ENCODE measurements at places on chromosomes 4 and X.

DNA sequence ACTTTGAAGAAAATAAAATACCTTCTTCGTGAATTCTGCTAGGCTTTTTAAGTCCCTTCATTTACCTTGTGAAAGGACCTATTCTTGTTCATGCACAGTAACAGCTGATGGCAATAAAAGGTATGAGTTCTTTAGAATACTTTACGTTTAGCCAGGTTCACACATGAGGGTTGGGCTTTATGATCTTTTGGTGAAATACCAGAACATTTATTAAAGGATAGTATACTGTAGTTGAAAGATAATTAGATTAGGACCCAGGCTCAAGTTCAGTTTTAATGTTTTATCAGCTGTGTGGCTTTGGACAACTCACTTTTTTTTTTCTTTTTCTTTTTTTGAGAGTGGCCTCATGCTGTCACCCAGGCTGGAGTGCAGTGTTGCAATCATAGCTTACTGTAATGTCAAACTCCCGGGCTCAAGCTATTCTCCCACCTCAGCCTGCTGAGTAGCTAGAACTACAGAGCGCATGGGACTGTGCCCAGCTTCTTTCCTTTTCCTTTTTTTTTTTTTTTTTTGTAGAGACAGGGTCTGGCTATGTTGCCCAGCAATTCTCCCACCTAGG lies 28.2 kb upstream of the NEIL3 start:
- DNase-seq: no peak

- DNase-seq: no peak
Observed at GRCh38 chr4:38069271-38069760, 109.1 kb downstream of the PTTG2 start.

DNA sequence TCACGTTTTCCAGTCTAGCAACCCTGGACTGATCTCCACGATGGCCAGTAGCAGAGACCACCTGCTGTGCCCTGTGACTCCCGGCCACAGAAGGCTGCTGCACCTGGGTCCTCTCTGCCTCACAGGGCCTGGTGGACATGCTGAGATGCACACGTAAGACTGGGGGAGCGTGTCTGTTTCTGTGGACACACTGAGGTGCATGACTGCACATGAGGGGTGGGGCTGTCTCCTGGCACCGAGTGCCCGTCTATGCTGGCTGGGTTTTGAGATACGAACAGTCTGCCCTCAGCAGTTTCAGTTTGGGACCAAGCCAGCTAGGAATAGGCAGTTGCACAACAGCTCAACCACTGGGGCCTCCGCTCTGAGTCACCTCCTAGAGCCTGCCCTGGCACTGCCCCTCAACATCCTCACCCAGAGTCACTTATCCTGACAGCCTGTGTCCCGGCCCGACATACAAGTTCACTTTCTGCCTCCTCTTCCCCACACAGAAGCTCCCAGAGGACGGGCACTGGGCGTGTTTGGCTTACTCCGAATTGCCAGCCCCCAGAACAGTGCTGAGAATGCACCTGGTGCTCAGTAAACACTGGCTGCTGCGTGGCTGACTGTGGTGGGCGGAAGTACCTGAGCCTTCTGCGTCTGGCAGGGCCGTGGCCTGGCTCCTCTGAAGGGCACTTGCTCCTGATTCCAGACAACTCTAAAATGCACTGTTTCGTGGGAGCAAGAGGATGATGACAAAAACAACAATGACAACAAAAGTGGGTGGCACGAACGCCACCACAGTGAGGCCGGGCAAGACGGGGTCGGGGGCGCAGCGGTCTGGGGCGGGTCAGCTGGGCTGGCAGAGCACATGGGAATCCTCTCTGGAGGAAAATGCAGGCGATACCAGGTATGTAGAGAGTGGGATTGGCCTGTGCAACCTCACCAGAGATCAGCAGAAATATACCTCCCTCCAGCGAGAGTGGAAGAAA lies 30.9 kb downstream of the RNF212 start:
- no peak for DNase-seq

DNA sequence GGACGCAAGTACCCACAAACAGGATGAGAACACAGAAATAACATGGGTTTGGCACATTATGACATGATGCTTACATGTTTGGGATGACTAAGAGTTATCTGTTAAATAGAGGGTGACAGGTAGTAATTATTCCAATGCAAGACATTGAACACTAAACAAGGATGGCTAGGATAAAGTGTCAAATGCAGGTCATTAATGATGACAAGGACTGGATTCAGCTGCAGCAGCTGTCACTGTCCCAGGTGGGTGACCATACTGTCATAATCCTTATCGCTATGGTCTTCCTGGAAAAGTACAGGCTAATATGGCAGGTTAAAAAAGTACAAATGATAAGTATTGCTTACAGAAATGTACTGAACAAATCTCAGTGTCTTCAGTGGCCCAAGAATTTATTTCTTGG lies 123.9 kb downstream of the ANTXR2 start:
- DNase-seq: no peak

DNA sequence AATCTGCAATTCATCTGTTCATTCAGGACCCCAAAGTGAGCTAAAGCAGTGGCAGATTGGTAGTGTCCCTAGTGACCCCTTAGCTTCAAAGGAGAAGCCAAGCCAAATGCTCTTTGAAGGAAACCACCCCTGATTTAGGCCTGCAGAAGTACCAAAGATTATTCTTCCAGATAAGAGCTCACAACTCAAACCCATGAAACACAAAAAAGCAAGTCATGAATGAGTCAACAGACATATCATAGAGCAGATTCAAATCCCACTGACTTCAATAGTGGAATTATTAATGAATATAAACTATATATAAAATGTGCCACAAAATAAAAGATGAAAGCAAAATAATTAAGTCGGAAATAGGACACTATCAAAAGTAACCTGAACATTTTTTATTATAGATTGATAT lies 197.6 kb downstream of the SCFD2 start:
- DNase-seq: no peak

DNA sequence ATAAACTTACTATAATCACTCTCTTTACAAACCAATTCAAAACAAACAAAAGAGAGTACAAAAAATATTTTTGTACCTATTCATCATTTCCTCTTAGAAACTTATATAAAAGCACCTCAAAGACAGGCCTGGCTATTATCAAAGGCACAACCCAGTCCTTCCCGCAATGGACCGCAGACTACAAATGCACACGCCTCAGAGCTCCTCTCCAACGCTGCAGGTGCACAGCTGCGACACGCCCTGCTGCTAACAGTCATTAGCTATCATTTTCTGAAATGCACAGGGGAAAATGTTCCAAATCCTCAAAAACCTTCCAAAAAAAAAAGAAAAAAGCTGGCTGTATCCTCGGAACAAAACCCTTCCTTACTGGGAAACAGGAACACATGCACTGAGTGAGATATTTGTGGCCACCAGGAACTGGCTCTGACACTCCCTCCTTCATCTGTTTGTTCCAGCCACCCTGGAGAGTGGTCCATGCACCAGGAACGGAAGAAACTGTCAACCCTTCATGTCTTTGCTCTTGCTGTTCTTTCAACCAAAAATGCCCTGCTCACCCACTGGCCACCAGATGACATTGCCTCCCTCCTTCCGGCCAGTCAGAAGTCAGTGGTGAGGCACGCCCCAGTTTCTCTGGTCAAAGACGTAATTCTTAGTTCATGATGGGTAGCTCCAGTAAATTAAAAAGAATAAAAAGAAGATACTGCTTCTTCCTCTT lies 16.7 kb downstream of the IRF2 start:
- DNase-seq: no peak

Data from stimulated activated CD8-positive, alpha-beta memory T cell treated with anti-CD3 and anti-CD28 coated beads, Interleukin-15, amount 100 ng/mL, for 24 hours (primary cell).